ENCODE measurements at places on chromosomes 4 and X. TPM values are rescaled to one million over a fixed set of nuclear protein-coding genes. Genes with fewer than 3 reads are reported as not detected.
A peak's percentile ranks its signal among the peaks of the same experiment; 100 is the strongest.

Gene ZAR1
- not detected for total RNA-seq

Gene ARMCX4
- 7.4 TPM for total RNA-seq

Gene DRP2
- total RNA-seq: not detected

Gene RRAGB
- 11.9 TPM for total RNA-seq

Gene UPF3B
- total RNA-seq: 2.9 TPM

Gene ADD1
- total RNA-seq: 213 TPM

- no peak for DNase-seq
Measured at GRCh38 chr4:34258176-34258575, 1986.1 kb downstream of the ARAP2 start.

GRCh38 chrX:9464435-9465371, at the start of gene TBL1X:
Gene TBL1X, plus strand, starts transcription at chrX:9465058. Its CDS starts 188,529 bp downstream, at chrX:9653587.
- peak; percentile 87 for DNase-seq

GRCh38 chr4:4395849-4396627, 9.1 kb downstream of the NSG1 start:
- DNase-seq: no peak

DNA sequence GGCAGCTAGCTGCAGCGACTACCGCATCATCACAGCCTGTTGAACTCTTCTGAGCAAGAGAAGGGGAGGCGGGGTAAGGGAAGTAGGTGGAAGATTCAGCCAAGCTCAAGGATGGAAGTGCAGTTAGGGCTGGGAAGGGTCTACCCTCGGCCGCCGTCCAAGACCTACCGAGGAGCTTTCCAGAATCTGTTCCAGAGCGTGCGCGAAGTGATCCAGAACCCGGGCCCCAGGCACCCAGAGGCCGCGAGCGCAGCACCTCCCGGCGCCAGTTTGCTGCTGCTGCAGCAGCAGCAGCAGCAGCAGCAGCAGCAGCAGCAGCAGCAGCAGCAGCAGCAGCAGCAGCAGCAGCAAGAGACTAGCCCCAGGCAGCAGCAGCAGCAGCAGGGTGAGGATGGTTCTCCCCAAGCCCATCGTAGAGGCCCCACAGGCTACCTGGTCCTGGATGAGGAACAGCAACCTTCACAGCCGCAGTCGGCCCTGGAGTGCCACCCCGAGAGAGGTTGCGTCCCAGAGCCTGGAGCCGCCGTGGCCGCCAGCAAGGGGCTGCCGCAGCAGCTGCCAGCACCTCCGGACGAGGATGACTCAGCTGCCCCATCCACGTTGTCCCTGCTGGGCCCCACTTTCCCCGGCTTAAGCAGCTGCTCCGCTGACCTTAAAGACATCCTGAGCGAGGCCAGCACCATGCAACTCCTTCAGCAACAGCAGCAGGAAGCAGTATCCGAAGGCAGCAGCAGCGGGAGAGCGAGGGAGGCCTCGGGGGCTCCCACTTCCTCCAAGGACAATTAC, 1.4 kb downstream of the AR start:
- DNase-seq: peak; percentile 78

DNA sequence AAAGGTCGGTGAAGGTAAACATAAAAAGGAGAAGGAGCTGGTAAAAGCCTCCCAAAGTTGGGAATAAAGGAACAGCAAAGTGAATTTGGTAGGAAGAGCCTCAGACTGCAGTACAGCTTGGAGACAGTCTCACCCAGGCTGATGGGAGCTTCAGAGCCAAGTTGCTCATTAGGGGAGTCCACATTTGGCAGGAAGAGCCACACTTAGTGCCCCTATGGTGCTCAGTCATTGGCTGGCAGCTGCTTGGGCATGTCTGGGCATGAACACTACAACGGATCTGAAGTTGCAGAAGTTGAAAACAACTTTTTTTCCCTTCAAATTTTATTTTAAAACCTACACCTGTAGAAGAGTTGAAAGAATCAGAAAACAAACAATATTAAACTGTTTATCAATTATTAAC, 2497.3 kb downstream of the ARAP2 start:
- no peak for DNase-seq

GRCh38 chr4:140304346-140304745, 69.1 kb upstream of the SCOC start:
- DNase-seq: no peak

DNA sequence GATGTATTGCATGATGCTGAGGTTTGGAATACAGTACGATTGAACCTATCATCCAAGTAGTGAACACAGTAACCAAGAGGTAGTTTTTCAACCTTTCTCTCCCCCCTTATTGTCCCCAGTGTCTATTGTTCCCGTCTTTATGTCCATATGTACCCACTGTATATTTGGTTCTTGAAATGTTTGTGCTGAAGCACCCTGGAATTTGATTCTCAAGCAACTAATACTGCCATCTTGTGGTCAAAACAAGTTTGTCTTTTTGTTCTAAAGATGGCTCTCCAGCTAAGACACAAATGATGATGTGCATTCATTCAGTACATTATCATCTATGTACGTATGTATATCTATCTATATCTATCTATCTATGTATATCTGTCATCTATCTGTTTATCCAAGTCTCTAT, 33.5 kb upstream of the DCX start:
- no peak for DNase-seq

DNA sequence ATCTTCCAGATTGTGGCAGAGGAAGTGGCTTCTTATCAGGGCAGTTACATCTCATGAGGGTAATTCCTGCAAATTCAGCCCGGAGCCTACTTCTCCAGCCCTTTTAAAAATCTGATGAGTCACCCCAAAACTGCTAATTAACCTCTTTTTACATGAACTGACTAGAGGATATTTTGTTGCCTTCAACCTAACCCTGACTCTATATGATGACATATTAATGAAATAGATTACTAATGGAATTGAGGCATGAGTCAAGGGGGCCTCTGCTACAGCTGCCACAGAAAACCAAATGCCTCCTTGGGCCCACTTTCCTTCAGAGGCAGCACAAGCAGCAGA, 72.5 kb downstream of the QRFPR start:
- no peak for DNase-seq

GRCh38 chrX:110450050-110450449, 91.4 kb downstream of the RTL9 start:
- DNase-seq: peak; percentile 82

- DNase-seq: no peak
Measured at GRCh38 chr4:42632653-42633382, 24.1 kb downstream of the ATP8A1 start.

DNA sequence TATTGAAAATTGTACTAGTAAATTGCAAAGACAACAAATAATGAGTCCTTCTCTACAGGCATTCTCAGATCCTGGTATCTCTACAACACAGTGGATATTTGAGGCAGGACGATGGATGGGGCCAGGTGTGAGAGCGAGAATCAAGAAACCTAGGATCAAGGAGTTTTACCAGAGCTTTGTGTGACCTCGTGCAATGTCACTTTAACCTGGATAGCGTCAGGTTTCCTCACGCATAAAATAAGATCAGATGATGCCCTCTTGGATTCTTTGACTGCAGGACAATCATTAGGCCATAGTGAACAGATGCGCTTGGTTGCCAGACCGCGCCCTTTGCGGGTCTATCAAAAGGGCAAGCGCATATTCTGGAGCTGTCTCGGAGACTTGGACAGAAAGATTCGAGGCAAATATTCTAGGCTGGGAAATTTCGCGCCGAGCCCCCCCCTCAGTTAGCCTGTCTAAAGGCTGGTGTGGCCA, 66.6 kb downstream of the FBXO8 start:
- DNase-seq: no peak

Measured in cardiac septum (tissue), 1 donor.